Spinal cord (tissue), 10 donors: ENCODE measurements at places on chromosomes 12 and 14. TPM values are rescaled to one million over a fixed set of nuclear protein-coding genes. Genes with fewer than 3 reads are reported as not detected.

GRCh38 chr12:6936636-6937480 is 6.8 kb upstream of the RNU7-1 start:
- DNase-seq = no peak

DNA sequence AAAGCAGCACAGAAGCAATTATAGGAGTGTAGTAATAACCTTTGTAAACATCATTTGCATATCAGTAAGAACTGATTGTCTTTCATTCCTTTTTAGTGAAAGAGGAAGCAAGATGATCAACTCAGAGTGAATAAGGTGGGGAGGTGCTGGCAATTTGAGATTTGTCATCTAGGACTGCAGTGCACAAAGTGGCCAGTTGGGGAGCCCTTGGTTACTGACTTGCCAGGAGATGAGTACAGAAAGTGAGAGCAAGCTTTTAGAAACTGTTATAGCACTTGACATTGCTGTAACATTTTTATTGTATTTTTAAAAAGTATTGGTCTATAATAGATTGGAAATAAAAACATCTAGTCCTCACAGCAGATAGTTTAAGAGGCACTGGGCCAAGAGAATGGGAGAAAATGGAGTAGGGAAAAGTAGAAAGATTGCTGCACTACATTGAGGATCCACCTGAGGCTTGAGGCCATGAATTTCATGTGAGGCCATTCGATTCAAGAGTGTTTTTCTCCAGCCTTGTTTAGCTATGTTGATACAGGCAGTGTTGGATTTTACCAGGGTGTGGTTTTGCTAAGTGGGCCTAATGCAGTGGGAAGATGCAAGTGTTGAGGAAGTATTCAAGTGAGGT is 98.2 kb downstream of the SNAPC1 start:
- DNase-seq = no peak

- DNase-seq = no peak
Observed at GRCh38 chr12:19529951-19530636, 90.8 kb downstream of the AEBP2 start.

The PTPN21 gene
- total RNA-seq = 11.8 TPM
